ENCODE measurements at places on chromosomes 2 and 18.

DNA sequence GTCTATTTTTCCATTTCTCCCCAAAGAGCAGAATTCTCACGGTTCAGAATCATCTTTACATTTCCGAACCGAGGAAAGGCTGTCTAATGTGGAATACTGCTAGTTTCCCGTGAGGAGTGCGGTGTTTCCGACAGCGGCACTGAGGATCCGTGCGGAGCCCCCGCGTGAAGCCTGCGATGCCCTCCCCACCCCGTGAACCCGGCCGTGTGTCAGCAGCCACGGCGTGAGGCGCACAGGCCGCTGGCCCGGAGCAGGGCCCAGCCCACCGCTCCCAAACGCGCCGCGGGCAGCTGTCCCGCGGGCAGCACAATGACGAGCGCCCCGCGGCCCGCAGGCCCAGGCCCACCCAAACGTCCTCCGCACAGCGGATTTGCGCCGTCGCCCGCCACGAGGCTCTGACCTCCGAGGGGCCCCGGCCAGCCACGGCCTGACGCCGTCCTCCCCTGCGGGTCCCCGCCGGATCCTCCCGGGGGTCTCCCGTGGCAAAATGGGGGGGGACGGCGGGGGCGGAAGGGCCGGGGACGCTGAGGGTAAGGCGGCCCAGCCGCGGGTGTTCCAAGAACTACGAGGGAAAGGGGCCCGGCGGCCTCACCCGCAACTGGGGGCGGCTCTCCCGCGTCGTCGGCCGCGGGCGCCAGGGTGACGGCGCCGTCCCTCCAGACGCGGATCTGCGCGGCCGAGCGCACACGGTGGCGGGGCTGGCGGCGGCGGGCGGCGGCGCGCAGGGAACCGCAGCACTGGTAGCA is 796 bp downstream of the SPIRE1 start:
- no peaks in the 10 kb centered on the region for H3K27me3 ChIP-seq
- no peak for DNase-seq
- H3K36me3 ChIP-seq, result no peaks in the 10 kb centered on the region
- H3K27ac ChIP-seq, result no peak overlapping the region
- peaks cover 1% of the 10 kb centered on the region for H3K4me1 ChIP-seq

GRCh38 chr2:177596866-177597265 is 204.3 kb downstream of the AGPS start:
- no peak overlapping the region for H3K27ac ChIP-seq
- 0 out of 2 replicates have a peak, but pooled peaks cover 1% of the 10 kb centered on the region for H3K4me1 ChIP-seq
- no peak for DNase-seq
- H3K27me3 ChIP-seq, result no peaks in the 10 kb centered on the region
- H3K36me3 ChIP-seq, result no peaks in the 10 kb centered on the region
- no peak overlapping the region for H3K4me3 ChIP-seq

GRCh38 chr2:42359304-42359964 is 1.6 kb downstream of the COX7A2L start:
- no peaks in the 10 kb centered on the region for H3K27me3 ChIP-seq
- H3K27ac ChIP-seq, result no peak overlapping the region
- H3K4me1 ChIP-seq, result no peaks in the 10 kb centered on the region
- no peak overlapping the region for H3K4me3 ChIP-seq
- no peaks in the 10 kb centered on the region for H3K36me3 ChIP-seq
- no peak for DNase-seq

- H3K27me3 ChIP-seq, result no peaks in the 10 kb centered on the region
- H3K4me3 ChIP-seq, result no peak overlapping the region
- H3K4me1 ChIP-seq, result peaks cover 2% of the 10 kb centered on the region
- H3K36me3 ChIP-seq, result no peaks in the 10 kb centered on the region
- DNase-seq, result no peak
Measured at GRCh38 chr2:235270291-235270690, 223.6 kb upstream of the AGAP1 start.

DNA sequence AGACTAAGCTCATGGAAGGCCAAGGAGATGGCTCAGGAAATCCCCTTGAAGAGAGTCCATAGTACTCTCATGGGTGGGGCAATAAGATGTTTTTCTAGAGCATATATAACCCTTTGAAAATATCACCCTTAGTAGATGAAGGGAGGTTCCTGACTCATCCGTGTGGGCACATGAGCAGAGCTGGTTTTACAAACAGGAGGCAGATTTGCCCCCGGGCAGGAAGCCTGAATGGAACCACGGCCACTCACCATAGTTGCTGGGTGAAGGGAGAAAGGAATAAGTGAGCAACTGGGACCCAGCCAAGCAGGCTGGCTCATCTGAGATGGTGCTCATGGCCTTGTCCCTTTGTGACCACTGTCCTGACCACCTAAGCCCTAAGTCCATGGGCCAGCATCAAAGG is 29.0 kb upstream of the MAPRE3 start:
- peaks cover 4% of the 10 kb centered on the region for H3K4me1 ChIP-seq
- no peak overlapping the region for H3K27ac ChIP-seq
- no peaks in the 10 kb centered on the region for H3K27me3 ChIP-seq
- H3K4me3 ChIP-seq, result no peak overlapping the region

GRCh38 chr18:74609535-74609934 is 11.9 kb downstream of the ZNF407 start:
- H3K36me3 ChIP-seq, result no peaks in the 10 kb centered on the region
- no peak for DNase-seq
- H3K4me3 ChIP-seq, result no peak overlapping the region
- H3K27me3 ChIP-seq, result no peaks in the 10 kb centered on the region

DNA sequence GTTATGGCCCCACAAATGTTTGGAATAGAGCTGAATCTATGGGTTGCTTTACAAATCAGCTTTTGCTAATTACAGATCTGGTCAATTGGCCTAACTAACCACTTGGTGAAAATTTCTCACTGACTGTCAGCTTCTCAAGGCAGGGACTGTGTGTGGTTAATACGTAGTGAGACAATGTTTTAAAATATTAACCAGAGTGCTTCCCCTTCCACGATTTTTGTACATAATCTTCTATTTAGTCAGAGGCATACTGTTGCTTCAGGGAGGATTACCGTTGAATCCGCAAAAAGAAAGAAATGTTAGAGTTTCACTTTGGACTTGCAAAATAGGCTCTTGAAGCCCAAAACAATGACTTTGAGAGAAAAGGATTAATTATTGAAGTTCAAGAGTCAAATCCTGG is 14.9 kb upstream of the KCNS3 start:
- H3K4me3 ChIP-seq, result no peak overlapping the region
- H3K27ac ChIP-seq, result no peak overlapping the region
- H3K36me3 ChIP-seq, result no peaks in the 10 kb centered on the region

- H3K27ac ChIP-seq, result no peak overlapping the region
- no peaks in the 10 kb centered on the region for H3K27me3 ChIP-seq
- H3K36me3 ChIP-seq, result no peaks in the 10 kb centered on the region
- no peak overlapping the region for H3K4me3 ChIP-seq
- no peak for DNase-seq
- no peaks in the 10 kb centered on the region for H3K4me1 ChIP-seq
Measured at GRCh38 chr2:16382451-16382850, 283.2 kb downstream of the CYRIA start.

DNA sequence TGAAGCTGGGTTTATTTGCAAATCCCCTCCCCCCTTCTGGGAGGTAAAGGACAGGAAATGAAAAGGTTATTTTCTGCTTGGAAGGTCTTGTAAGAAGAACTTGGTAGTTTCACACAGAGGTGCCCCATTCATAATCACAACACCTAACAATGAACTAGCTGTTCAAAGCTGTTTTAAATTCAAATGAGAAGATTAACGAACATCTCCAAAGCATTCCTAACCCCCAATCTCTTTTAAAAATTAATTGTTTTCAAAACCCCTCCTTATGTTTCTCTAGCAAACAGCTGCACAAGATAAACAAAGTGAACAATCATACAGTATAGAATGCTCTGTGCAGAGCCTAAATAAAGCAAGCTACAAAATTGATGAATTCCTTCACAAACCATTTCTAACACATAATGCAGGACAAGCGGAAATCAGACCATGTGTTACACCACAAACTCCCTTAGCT is 271.4 kb downstream of the SATB2 start:
- no peak overlapping the region for H3K4me3 ChIP-seq
- H3K27ac ChIP-seq, result no peak overlapping the region
- DNase-seq, result no peak
- H3K36me3 ChIP-seq, result no peaks in the 10 kb centered on the region

GRCh38 chr2:42367835-42368234 is 6.8 kb upstream of the COX7A2L start:
- DNase-seq, result no peak
- no peak overlapping the region for H3K4me3 ChIP-seq
- no peaks in the 10 kb centered on the region for H3K4me1 ChIP-seq

GRCh38 chr18:57427429-57428201 is 7.6 kb upstream of the ONECUT2 start:
- H3K27me3 ChIP-seq, result peaks cover 31% of the 10 kb centered on the region
- no peaks in the 10 kb centered on the region for H3K4me1 ChIP-seq
- H3K4me3 ChIP-seq, result peak overlapping the region; percentile 34
- DNase-seq, result no peak

- no peak overlapping the region for H3K27ac ChIP-seq
- H3K4me3 ChIP-seq, result no peak overlapping the region
- DNase-seq, result no peak
- H3K27me3 ChIP-seq, result no peaks in the 10 kb centered on the region
Measured at GRCh38 chr2:101466426-101466825, 8.5 kb downstream of the RFX8 start.

DNA sequence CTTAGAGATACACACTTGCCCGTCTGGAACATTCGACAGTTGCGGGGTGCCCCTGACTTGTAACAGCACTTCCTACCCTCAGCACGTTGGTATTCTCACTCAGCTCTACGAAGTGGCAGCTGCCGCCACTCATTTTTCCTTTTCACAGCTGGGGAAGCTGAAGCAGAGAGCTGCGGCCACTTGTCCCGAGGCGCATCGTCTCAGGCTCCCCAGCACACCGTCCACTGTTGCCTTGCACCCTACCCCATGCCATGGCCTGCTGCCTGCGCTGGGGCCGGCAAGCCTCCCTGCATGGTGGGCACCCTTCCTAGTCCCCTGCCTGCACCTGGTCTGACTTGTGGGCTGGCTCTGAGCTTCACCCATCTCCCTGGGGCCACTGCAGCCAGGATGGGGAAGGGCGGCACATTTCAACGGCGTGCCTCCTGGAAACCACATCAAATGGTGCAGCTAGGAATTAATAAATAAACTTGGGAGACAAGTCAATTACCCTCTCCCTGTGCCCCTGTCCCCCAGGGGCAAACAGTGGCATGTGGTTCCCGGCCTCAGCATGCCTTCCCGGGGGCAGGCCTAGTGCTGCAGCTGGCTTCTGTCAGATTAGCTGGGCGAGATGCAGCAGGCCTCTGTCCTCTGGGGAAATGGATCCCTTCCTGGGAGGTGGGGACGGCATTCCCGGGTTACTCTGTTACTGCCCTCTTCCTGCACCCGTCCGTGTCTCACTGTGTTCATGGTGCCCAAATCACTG is 64.7 kb upstream of the HAAO start:
- H3K27ac ChIP-seq, result no peak overlapping the region
- no peaks in the 10 kb centered on the region for H3K36me3 ChIP-seq
- no peaks in the 10 kb centered on the region for H3K27me3 ChIP-seq
- no peak for DNase-seq
- H3K4me1 ChIP-seq, result peaks cover 3% of the 10 kb centered on the region

DNA sequence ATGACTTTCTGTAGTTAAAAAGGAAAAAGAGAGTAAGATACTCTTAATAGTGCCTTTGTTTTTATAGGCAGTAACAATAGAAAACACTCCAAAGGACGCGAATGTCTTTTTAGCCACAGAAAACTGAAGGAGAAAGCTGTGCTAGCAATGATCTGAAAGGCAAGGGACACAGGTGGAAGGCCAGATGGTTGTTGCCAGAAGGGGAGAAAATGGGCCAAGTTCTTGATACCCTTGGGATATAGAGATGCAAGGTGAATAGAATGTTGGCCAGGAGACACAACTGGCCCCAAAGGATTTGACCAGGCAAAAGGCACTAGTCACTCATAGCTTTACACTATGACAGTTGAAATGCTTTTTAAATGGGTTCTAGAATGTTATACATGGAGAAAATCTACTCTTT is 180.0 kb downstream of the NRXN1 start:
- no peak overlapping the region for H3K4me3 ChIP-seq
- DNase-seq, result no peak
- H3K27ac ChIP-seq, result no peak overlapping the region
- no peaks in the 10 kb centered on the region for H3K36me3 ChIP-seq

- no peak for DNase-seq
- no peak overlapping the region for H3K27ac ChIP-seq
- H3K4me3 ChIP-seq, result no peak overlapping the region
Measured at GRCh38 chr18:44627280-44627679, 53.4 kb upstream of the SETBP1 start.

GRCh38 chr18:63158012-63158631 is 161.4 kb downstream of the BCL2 start:
- DNase-seq, result no peak
- no peaks in the 10 kb centered on the region for H3K36me3 ChIP-seq
- H3K4me3 ChIP-seq, result no peak overlapping the region
- H3K27ac ChIP-seq, result no peak overlapping the region
- H3K4me1 ChIP-seq, result 0 out of 2 replicates have a peak, but pooled peaks cover 3% of the 10 kb centered on the region
- no peaks in the 10 kb centered on the region for H3K27me3 ChIP-seq

Data from iPS DF 6.9 (cell line).